ENCODE measurements at places on chromosomes 6 and 20.

DNA sequence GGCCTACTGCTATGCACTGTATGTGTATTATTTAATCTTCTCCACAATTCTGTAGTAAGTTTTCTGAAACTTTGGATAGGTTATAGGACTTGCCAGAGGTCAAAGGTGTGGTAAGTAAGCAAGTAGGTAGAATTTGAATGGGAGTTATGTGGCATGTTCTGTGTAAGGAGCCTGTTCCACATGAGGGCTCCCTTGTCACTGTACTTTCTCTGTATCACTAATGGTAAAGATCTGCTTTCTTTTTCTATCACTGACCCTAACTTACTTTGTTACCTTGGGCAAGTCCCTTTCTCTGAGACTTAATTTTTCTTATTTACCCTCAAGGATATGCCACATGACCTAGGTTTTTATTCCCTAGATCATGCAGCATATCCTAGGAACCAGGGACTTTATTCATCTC lies 50.3 kb downstream of the EIF2S2 start:
- DNase-seq = no peak

- DNase-seq = no peak
Observed at GRCh38 chr6:21188505-21189223, 404.9 kb upstream of the SOX4 start.

DNA sequence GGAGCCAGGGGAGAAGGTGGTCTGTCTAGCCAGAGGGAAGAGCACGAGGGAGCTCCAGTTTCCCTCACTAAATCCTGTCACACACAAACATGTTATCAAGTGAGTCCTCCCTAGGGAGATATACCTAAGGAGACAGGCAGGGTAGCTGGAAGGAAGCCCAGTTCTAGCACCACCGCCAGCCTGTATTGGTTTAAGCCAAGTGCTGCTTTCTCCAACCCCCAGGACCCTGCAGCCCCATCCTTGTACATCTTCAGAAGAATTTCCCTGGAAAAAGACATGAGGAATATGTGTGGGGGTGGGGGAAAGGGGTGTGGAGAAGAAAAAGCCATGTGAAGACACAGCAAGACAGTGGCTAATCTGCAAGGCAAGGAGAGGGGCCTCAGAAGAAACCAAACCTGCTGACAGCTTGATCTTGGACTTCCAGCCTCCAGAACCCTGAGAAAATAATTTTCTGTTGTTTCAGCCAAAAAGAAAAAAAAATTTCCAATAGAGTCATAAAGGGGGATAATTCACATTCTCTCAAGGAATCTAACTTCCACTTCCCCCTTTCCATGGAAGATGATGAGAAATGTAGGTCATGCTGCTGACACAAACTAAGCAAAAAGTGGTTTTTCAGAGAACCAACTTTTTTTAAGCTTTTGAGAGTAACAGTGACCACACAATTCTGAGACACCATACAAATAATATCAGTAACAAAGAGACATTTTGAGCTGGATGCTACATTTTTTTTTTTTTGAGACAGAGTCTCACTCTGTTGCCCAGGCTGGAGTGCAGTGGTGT lies 103.2 kb upstream of the PRDM1 start:
- no peak for DNase-seq

- DNase-seq = no peak
Observed at GRCh38 chr6:51625566-51625965, 461.8 kb downstream of the PKHD1 start.

DNA sequence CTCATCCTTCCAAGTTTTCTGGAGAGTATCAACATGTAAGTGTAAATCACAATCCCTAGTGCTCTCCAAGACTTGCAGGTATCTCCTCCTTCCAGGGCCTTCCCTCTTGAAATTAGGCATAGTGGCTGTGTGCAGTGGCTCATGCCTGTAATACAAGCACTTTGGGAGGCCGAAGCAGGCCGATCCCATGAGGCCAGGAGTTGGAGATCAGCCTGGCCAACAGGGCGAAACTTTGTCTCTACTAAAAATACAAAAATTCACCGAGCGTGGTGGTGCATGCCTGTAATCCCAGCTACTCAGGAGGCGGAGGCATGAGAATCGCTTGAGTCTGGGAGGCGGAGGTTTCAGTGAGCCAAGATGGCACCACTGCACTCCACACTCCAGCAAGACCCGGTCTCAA lies 9.4 kb upstream of the ANGPT4 start:
- DNase-seq = no peak

GRCh38 chr6:154345811-154346210 lies 10.8 kb downstream of the IPCEF1 start:
- no peak for DNase-seq

GRCh38 chr6:147867433-147868226 lies 359.1 kb downstream of the SAMD5 start:
- no peak for DNase-seq

DNA sequence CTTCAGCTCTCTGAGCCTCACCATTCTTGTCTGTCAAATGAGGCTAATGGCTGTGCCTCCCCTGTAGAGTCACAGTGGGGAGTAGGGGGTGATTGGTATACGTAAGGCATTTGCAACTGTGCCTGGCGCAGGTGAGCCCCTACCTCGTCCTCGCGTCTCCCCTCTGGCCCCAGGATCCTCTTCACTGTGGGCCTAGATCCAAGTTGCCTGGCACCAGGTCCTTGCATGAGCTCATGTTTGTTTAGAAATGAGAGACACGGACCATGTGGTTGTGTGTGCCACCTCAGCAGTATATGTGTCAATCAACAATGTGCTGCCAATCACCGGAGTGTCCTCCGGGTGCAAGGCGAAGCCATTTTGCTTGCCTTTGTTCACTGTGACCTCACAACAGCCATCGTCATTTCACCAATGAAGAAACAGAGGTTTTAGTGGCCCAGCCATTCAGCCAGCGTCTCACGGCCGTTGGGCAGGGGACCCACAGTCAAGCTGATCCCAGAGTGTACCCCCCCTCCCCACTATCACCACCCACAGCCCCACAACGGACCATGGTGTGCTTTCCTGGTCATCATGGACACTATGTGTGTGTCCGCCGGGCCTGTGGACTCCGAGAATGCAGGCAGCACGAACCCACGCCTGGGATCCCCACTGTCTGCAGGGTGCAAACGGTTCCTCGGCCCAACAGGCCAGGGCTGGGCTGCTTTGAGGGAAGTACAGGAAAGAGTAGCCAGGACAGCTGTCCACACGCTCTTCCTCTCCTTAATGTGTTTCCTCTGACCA lies 35.9 kb upstream of the STX16 start:
- no peak for DNase-seq

GRCh38 chr6:53359843-53360092 lies 11.0 kb upstream of the ELOVL5 start:
- DNase-seq = no peak

GRCh38 chr6:52186075-52186474 lies at the start of gene IL17A:
IL17A (plus strand) TSS chr6:52186375; CDS start chr6:52186432, 57 bp downstream.
- no peak for DNase-seq

- DNase-seq = no peak
Observed at GRCh38 chr6:169266746-169267591, 13.3 kb upstream of the THBS2 start.

GRCh38 chr6:108565091-108565766 lies 4.5 kb downstream of the FOXO3 start:
- DNase-seq = no peak

- DNase-seq = no peak
Observed at GRCh38 chr6:107809966-107810365, 14.1 kb downstream of the SCML4 start.

DNA sequence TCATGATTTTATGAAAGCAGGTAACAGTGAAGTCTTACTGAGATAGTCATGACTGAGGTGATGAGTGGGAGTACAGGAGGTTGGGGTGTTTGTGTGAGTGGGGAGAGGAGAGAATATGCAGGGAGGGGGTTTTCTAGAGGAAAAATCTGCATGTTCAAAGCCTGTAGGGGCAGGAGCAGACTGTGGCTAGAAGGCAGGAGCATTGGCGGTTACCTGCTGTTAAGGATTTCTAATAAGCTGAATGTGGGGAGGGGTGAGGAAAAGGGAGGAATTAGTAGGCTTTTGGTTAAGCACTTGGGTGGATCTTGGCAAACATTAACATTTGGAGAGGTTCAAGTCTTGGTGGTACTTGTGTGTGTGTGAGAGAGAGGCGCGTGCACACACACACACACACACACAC lies 70.8 kb downstream of the EYA4 start:
- DNase-seq = no peak

GRCh38 chr6:129607581-129608186 lies 102.3 kb downstream of the ARHGAP18 start:
- no peak for DNase-seq

DNA sequence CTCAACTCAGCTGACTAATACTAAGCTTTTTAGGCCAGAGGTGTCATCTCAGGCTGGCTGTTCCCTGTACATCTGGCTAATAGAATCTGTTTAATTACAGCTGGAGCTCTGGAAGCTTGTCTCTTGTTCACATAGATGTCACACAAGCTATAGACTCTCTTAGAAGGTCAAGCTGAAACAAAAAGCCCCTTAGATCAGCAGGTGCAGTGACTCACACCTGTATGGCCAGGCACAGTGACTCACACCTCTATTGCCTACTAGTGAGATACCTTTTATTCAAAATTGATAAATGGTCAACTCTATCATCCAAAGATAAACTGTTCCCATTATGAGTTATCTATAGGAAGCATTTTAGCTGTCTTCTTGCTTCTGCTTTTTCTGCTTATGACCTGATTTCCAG lies 29.9 kb upstream of the MTHFD1L start:
- no peak for DNase-seq
